ENCODE measurements at places on chromosomes 12 and 14. TPM values are rescaled to one million over a fixed set of nuclear protein-coding genes. Genes with fewer than 3 reads are reported as not detected.

CCDC197 gene
- not detected for total RNA-seq

CIROP gene
- not detected for total RNA-seq

RIPK3 gene
- total RNA-seq: 2.0 TPM

GRCh38 chr12:125775507-125775906 is 710.3 kb downstream of the AACS start:
- ATAC-seq: no peak

SLCO1A2 gene
- 1.7 TPM for total RNA-seq

DNA sequence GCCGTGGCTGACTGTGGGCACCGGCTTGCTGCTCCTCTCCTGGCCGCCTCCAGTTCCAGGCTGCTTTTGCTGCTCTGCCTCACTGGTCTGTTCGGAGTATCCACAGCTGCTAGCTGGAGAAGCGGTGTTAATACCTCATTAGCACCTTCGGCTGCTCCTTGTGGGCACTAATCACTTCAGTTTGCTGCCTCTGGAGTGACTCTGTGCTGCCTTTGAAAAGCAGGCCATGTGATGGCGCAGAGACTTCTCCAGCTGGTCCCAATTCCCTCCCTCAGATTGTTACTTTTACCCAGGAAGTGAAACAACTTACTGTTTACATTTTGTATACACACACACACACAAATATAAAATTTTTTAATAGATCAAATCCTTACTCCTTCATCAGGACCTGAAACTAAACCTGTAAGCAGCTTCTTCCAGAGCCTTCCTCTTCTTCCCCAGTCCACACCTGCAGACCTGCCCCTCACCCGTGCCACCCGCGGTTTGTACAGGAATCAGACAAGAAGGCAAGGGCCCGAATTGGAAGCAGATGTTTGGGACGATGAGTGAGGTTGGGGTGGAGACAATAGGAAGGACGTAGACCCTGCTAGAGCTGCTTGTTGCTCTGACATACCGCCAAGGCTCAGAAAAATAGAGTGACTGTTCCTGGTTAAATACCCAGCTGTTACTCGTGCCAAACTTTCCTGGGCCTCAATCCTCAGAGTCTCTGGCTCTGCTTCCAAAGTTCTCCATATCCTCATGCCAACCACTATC is 41.5 kb upstream of the LTBP2 start:
- no peak for ATAC-seq

DNA sequence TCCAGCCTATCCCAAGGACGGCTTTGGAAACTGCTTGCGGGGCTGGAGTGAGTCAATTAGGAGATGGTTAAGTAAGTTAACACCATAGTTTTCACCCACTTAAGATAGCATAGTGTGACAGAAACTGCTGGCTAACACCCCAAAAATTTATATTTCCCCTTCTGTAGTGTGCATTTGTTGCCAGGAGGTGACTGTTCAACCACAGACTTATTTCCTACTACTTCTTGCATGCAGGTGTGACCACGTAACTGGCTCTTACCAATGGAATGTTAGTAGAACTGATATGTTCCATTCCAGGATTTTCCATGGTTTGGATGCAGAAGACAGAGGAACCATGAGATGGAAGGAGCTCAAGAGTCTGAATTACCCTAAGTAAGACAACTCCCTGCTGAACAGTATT is 52.9 kb upstream of the SLC35F4 start:
- no peak for ATAC-seq

IGFBP6 gene
- 0.65 TPM for total RNA-seq

DNA sequence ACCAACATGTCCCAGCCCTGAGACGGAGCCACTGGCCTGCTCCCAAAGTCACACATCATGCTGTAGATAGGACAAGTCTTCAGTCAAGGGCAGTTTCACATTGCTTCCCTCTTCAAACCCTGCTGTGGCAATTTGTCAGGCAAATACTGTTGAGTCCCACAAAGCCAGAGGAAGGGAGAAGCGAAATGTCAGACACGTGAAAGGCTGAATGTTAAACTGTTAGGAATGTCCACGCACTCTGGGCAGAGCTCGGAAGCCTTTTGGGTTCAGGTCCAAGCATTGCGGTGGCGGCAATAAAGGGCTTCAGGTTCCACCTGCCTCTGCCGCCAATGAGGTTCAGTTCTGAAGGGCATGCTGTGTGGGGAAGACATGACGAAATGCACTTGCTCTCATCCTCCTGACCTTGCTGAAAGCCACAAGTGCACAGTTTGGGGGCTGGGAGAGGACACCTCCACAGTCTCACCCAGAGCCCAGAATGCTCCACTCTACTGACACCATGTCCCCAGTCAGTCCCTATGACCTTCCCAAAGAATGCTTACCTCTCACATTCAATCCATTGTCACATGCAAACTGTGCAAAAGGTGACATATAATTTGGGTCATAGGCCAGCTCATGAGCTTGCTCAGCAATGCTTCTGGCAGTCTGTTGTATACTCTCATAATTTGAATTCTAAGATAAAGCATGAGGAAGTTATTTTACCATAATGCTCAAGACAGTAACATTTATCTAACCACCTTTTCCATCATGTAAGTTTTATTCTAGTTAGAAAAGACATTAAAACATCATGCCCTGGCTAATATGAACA is 35.7 kb downstream of the RAD9B start:
- no peak for ATAC-seq

SRGAP1 gene
- total RNA-seq: 24.2 TPM

COL2A1 gene
- total RNA-seq: 1.7 TPM

TCL1B gene
- 0.24 TPM for total RNA-seq

DNA sequence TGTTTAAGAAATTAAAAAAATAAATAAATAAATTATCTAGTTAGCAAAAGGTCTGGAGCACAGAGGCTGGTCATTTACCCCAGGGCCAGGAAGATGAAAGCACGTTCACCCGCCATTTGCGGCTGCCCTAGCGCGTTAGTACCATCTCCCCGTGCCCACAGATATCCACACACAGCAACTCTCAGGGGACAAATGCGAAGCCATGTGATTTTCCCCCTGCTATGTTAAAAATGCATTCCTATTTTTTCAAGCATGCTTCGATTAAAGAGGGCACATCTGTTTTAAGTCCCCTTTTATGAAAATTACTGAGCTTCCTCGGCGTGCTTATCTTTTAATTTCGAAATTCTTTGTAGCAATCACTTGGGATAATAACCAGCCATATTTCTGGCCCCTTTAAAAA is 56.9 kb upstream of the PIWIL1 start:
- no peak for ATAC-seq

DNA sequence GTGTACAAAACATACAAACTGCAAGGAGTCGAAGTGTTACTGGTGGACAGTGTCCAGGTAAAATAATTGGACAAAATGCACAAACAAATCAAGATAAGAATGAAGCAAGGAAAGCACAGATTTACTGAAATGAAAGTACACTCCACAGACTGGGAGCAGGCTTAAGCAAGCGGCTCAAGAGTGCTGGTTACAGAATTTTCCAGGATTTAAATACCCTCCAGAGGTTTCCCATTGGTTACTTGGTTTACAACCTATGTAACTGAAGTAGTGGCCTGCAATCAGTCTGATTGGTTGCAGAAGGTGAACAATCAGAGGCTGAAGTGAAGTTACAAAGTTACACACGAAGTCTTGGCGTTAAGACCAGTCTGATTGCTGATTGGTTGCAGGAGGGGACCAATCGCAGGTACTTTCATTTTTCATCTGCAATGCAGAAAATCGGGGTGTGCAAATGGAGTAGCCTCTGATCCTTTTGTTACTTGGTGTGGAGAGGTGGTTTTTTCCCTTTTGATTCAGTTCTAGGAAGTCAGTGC is 11.6 kb upstream of the SCN8A start:
- ATAC-seq: no peak

GRCh38 chr12:42992826-42993225 is 403.3 kb upstream of the PRICKLE1 start:
- no peak for ATAC-seq

- ATAC-seq: no peak
Measured at GRCh38 chr14:99252940-99253868, 18.8 kb downstream of the BCL11B start.

DNA sequence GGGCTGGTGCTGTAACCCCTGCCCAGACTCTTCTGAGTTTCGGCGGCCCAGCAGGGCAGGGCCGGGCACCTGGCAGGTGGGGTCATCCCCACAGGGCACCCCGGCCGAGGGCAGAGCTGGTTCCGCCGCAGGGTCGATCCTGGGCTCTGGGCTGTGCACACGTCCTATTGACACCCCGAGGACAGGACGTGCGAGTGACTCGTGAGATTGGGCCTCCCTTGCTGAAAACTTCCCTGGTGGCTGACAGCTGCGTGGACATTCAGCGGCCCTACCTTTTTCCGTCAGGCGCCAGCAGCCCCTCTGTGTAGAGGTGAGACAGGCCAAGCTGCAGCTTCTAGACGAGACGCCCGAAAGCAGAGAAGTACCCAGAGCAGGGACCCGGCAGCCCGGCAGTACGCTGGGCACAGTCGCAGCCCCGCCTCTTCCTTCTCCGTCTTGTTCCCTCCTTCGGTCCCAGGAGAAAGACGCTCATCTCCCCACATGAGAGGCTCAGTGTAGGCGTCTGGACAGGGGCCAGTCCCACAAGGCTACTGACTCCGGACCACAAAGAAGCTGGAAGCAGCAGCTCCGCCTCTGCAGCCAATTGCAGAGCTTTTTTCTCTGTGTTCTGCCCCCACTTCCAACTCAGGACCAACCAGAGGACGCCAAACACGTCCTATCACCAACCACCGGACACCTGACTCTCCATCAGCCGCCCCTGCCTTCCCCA is at the start of gene LRCOL1:
Gene LRCOL1, minus strand, starts transcription at position 532 of the 709 bp plus-strand sequence. CDS start 4,331 bp downstream, outside the sequence.
- peak; percentile 59 for ATAC-seq
